Psoas muscle (tissue), 8 donors: ENCODE measurements at places on chromosomes 3 and 15. TPM values are rescaled to one million over a fixed set of nuclear protein-coding genes. Genes with fewer than 3 reads are reported as not detected.

The CHL1 gene
- 0.49 TPM for polyA plus RNA-seq

The TUSC7 gene
- polyA plus RNA-seq: not detected

The KNL1 gene
- 0.03 TPM for polyA plus RNA-seq

The MYO1E gene
- 10.7 TPM for polyA plus RNA-seq

The BTLA gene
- polyA plus RNA-seq: 0.06 TPM
